Type B pancreatic cell (in vitro differentiated cells): ENCODE measurements at places on chromosomes 16 and 17. TPM values are rescaled to one million over a fixed set of nuclear protein-coding genes. Genes with fewer than 3 reads are reported as not detected.

- no peak for DNase-seq
Observed at GRCh38 chr17:52202520-52203080, 44.1 kb upstream of the CA10 start.

The CBFA2T3 gene
- total RNA-seq, result 8.9 and 9.4 TPM in 2 replicates

GRCh38 chr17:79001190-79002020 lies 8.2 kb downstream of the CANT1 start:
- DNase-seq, result no peak

DNA sequence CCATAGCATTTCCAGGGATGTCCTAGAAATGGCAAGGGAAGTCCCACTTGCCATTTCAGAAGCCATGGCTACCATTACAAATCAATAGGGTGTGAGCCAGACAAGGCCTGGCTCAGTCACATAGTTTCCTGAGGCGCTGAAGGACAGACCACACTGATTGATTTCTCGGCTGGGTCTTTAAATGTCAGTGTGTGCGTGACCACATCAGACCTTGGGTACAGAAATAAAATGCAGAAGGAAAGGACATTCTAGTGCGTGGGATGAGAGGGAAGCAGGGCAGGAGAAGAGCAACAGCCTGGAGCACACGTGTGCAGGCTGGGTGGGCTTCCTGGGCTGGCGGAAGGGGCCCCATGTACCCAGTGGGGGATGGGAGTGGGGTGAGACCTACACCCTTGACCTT lies 58.7 kb upstream of the LYRM9 start:
- DNase-seq, result no peak

DNA sequence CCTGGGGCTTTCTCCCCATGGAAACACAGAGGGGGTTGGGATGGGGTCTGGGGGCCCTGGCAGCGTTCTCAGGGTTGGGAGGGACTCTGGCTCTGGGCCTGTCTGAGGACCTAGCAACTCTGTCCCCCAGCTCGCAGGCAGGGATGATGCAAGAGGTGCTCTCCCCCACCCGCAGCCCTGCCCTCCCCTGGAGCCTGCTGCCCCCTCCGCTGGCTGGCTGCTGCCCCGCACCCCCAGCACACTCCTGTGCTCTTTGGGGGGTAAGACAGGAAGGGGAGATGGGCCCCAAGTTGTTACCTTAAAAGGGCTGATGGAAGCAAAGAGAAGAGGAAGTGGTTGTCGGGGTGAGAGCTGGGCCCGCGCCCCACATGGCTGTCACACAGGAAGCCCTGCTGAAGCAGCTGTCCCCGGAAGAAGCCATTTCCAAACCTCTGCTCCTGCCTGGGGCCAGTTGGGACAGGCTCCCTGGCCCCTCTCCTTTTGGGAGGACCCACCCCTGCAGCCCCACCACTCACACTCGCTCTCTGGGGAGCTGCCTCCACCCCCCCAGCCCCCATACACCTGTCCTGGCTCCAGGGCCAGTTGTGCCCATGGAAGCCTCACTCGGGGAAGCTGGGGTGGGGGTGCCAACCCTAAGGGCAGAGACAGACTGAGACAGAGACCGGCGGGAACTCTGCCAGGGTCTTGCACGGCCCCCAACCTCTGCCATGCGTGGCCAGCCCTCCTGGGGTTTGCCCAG lies 2.5 kb downstream of the CORO1A start:
- DNase-seq, result no peak

The RCVRN gene
- 0.14 TPM in 1 of 2 replicates, not detected in the other for total RNA-seq

- DNase-seq, result no peak
Observed at GRCh38 chr17:58246104-58246740, 7.8 kb downstream of the LPO start.

- no peak for DNase-seq
Observed at GRCh38 chr17:44086364-44087311, 16.1 kb downstream of the G6PC3 start.
